T follicular helper cell (primary cell): ENCODE measurements at places on chromosomes 12 and 14.

DNA sequence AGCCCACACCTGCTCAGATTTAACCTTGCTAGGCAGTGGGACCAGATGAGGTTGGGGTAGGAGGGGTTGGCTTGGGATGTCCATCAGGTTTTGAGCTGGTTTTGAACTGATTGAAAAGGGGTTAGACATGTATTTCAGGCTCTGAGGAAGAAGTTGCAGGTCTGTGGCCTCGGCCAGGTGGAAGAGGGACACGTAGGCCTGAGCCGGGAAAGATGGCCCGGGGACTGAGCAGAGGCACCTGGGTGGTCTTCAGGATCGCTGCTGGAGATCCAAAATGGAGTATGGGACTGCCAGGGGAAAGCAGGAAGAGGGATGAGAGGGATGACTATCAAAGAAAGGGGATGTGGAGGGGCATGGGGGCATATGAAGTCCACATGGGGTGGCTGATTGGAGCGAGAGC is 7.6 kb downstream of the NYNRIN start:
- DNase-seq, result no peak

DNA sequence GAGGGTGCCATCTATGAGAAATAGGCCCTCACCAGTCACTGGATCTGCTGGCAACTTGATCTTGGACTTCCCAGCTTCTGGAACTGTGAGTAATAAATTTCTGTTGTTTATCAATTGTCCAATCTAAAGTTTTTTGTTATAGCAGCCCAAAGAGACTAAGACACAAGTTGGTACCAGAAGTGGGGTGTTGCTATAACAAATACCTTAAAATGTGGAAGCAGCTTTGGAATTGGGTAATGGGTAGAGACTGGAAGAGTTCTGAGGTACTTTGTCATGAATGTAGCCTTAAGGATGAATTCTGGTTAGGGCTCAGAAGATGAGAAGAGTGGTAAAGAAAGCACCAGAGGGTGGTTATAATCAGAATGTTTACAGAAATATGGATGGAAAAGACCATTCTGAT is 21.5 kb downstream of the GMFB start:
- DNase-seq, result no peak

DNA sequence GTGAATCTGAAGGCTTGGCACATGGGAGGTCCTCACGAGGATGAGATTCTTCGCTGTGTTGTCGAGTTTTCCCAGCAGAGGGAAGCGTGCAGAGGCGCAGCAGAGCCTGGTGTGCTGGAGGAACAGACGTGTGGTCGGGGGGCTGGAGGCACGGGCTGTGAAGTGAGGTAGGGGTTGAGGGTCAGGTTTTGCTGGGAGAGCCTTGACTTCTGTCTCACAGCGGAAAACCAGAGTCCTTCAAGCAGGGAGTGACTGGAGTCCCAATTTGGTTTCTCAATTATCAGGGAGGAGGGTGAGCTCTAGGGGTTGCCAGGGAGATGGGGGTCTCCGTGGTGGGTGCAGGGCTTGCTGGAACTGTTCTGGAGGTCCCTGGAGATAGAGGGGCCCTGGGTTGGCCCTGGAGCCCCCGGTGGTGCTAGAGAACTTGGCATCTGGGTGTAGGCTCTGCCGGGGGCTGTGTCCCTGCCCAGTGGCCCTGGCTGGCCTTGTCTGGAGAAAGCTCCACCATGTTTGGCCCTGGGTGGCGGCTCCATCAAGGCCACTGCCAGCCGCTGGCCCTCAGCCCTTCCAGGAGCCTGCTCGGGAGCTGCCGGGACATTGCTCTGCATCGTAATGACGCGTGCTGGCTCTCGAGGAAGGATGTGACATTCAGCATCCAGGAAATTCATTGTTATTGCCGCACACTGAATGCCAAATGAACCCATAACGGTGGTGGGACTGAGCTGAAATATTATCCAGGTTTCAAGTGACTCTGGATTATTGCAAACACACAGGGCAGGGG is 215.7 kb downstream of the KIF26A start:
- no peak for DNase-seq

GRCh38 chr14:102121567-102121966 is 18.1 kb upstream of the WDR20 start:
- no peak for DNase-seq

DNA sequence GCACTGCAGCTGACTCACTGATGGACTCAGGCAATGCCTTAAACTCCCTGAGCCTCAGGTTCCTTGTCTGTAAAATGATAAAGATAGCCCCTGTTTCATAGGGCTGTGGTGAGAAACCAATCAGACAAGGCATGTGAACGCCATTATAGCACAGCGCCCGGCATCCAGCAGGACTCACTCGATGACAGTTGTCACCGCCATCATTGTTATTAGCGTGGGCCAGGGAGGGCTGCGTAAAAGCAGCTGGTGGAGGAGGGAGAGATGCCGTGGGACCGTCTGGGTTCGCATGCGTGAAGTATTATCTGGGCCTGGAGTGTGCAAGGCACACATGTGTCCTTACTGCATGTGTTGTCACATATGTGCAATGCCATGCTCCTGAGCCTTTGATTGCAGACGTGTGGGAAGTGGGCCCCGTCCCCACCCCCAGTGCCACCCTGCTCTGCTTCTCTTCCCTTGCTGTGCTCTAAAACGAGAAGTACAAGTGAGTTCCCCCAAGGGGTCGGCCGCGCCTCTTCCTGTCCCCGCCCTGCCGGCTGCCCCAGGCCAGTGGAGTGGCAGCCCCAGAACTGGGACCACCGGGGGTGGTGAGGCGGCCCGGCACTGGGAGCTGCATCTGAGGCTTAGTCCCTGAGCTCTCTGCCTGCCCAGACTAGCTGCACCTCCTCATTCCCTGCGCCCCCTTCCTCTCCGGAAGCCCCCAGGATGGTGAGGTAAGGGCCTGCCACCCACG is at the start of gene PTPN6:
TSS of gene PTPN6 (plus strand) at position 546 of the 730 bp plus-strand sequence. CDS start at position 703, 157 bp downstream.
- no peak for DNase-seq

- DNase-seq, result no peak
Observed at GRCh38 chr14:33068040-33068439, 129.4 kb downstream of the NPAS3 start.

DNA sequence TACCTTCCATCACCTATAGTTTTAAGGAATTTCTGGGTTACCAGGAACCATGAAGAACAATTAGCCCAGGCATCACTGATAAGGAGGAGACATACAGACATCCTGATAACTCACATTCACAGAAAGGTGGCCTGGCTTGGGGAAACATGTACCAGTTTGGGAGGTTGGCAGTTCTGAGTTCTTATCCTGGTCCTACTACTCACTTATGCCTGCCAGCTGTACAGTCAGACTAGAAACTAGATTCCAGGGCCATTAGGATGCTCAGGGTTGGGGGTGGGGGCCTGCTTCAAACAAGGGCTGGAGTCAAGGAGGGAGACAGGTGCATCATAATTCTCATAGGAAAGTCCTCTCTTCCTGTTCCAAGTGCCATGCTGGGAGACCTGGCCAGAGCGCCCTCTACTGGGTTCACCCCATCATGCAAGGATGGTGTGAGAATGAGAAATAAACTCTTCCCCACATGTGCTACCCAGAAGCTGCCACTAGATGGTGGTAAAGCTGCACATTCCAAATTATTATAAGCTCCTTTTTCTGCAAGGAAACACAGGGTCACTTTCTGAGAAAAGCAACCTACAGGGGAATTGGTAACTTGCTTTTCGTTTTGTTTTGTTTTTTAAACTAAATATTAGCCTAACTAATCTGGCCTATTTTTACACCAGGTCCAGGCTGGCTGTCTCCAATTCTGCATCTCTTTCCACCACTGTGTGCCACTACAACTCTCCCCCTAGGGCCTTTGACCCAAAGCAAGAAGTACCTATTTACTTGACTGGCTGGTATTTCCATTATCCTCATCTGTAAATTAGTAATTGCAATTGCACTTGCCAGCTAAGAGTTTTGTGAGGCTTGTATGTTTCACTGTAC is 14.5 kb downstream of the OAS2 start:
- peak; percentile 44 for DNase-seq

GRCh38 chr12:66055837-66056319 is 74.7 kb downstream of the LLPH start:
- DNase-seq, result no peak

DNA sequence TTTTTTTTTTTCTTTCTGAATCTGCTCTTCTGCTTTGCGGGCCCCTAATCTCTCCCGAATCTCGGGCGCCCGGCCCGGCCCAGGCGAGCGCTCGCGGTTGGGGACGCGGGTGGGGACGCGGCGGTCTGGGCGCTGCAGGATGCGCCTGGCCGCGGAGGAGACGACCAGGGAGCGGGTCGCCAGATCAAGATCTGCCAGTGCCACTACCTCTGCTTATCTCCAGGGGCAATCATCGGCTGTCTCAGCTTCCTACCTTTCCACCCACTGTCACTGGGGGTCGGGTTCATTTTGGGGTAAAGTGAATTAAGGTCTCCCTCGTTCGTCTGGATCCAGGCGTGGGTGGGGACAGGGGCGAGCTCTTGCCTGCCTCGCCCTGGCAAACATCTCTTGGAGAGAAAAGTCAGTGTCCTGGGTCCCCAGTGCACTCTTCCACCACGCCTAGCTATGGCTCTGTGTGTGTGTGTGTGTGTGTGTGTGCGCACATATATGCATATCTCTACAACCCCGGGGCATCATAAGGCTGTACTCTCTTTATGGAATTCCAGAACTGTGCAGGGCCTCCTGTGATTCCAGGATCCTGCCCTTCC is 422.3 kb downstream of the VRK1 start:
- DNase-seq, result peak; percentile 0

GRCh38 chr12:18262514-18262913 is 1.2 kb downstream of the PIK3C2G start:
- DNase-seq, result no peak

DNA sequence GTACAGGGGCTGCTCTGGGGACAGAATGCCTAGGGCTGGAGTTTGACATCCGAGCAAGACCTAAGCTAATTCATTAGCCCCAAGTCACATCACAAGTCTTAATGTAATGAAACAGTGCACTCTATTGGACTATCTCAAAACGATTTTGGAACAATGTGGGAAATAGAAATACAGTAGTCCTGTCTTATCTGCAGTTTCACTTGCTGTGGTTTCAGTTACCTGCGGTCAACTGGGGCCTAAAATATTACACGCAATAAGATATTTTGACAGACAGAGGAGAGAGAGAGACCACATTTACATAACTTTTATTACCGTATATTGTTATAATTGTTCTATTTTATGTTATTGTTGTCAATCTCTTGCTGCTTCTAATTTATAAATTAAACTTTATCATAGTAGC is 21.1 kb downstream of the MOAP1 start:
- DNase-seq, result no peak

DNA sequence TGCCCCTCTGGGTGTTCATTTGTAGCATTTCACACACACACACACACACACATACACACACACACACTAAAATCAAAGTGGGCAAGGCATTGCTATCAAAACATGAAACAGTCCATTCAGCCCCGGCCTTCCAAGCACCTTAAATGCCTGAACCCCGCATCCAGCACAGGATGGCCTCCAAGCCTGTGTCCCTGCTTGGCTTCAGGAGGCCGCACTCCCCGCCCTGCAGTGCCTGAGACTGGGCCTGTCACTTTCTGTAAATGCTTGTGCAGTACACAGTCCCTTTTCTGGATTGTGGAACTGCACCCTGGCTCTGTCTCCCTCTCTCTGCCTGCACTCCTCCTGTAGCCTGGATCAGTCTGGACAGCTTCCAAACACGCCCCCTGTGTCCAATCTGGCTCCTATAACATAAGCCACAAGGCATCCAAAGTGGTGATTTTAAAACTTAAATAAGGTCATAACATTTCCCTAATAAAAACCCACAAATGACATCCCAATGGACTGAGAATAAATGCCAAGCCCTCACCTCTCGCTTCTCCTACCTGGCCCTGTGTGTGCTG is 972.2 kb upstream of the TMEM132C start:
- no peak for DNase-seq

- DNase-seq, result no peak
Observed at GRCh38 chr12:50625029-50625925, 120.5 kb downstream of the DIP2B start.

GRCh38 chr14:105094193-105094907 is 29.1 kb upstream of the GPR132 start:
- no peak for DNase-seq

DNA sequence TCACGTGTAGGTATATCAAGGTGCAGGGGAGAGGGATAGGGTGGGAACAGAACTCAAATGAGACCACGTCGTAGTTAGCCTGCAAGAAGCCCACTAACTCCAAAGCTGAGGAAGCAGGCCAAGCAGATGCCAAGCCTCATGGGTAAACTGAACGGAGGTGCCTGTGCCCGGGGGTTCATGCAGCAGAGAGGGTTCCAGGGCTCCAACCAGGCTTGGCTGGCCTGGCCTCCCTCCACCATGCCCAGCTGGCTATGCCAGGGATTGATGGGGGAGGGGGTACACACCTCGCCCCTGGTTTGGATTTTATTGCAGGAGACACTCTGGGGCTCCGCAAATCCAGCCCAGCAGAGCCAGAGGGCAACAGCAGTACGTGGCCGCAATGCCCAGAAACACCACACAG is 27.3 kb downstream of the PXN start:
- no peak for DNase-seq

- DNase-seq, result no peak
Observed at GRCh38 chr14:58797010-58797429, 159.3 kb downstream of the DACT1 start.

DNA sequence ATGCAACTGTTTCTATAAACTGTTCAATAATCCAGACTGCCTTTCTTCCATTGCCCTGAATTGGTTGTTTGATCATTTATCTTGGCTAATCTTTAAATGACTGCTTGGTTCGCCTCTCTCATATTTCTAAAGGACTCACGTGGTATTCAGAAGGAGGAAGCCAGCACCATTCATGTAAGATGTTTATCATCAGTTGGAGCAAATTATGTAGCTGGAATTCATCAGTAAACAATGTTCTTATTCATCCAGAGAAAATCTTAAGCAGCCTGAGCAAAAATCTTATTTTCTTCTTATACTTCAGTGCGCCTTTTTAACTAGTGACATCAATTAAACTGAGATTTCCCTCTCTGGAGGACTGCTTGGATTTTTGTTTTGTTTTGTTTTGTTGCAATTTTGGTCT is 538.7 kb upstream of the TMEM132C start:
- no peak for DNase-seq

- no peak for DNase-seq
Observed at GRCh38 chr12:131775392-131776236, 52.6 kb upstream of the MMP17 start.
